ENCODE measurements at places on chromosomes 3 and 15. TPM values are rescaled to one million over a fixed set of nuclear protein-coding genes. Genes with fewer than 3 reads are reported as not detected.

ARHGEF26 gene
- total RNA-seq: 2.9 TPM

GRCh38 chr15:74200412-74200815 lies 2.2 kb downstream of the STRA6 start:
- no peak for DNase-seq

GRCh38 chr3:60953351-60953750 lies 297.9 kb downstream of the FHIT start:
- DNase-seq: no peak

EPB42 gene
- 0.38 TPM for total RNA-seq

- DNase-seq: no peak
These were observed 200.5 kb downstream of the ITPR1 start for GRCh38 chr3:4693620-4694019.
